ENCODE measurements at places on chromosomes 7 and 10.

DNA sequence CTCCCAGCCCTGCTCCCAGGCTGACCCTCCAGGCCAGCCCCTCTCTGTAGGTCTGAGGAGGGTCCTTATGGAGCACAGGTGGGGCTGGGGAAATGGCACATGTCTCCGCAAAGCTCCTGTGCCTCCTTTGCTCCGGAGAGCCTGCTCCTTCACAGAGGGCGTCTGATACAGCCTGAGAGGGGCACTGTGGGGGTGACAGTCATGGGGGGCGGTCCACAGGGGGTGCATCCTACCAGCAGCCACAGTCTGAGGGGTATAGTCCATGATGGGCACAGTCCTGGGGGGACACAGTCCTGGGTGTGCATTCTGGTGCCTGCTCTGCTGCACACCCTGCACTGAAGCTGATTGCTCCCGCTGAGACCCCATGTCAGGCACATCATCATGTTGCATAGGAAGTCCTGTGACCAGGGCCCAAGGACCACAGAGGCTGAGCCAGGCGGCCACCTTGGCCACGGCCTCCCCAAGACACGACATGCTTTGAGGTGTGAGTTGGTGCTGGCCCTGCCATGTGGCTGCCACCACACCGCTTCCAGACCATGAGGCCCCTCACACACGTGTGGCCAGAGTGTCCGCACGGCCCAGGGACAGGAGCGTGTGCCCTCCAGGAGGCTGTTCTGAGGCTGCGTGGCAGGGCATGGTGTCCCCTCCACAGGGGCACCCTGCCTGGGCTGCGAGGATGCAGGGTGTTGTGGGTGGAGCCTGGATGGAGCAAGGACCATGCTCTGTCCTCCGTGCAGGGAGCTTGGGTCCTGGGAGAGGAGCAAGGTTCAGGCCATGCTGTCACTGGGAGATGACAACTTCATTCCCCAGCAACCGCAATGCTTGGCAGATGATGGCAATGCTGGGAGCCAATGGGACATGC is 59.2 kb downstream of the PWWP2B start:
- no peak for DNase-seq

GRCh38 chr10:103038570-103038969 is 120.5 kb downstream of the CNNM2 start:
- DNase-seq: no peak

- DNase-seq: no peak
Observed at GRCh38 chr7:1080252-1080920, 7.5 kb upstream of the GPER1 start.

- no peak for DNase-seq
Observed at GRCh38 chr7:44391171-44391570, 65.8 kb upstream of the CAMK2B start.

- DNase-seq: no peak
Observed at GRCh38 chr10:57468894-57469432, 798.7 kb downstream of the IPMK start.

DNA sequence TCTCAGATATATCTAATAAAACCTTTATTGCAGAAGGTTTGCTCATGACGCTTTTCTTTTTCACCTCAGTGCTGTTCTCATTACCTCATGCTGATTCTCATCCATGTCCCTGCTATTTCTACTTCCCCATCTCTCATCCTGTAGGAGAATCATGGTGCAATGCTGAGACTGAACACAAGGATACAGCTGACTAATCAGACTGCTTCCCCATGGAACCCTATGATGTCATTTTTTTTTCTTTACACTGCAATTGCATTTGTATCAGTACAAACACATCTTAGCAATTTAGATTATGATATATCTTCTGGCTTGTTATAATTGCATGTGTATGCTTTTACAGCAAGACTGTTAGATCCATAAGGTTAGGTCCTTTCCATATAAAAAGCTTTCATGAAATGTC is 93.7 kb downstream of the SEMA3A start:
- DNase-seq: no peak

DNA sequence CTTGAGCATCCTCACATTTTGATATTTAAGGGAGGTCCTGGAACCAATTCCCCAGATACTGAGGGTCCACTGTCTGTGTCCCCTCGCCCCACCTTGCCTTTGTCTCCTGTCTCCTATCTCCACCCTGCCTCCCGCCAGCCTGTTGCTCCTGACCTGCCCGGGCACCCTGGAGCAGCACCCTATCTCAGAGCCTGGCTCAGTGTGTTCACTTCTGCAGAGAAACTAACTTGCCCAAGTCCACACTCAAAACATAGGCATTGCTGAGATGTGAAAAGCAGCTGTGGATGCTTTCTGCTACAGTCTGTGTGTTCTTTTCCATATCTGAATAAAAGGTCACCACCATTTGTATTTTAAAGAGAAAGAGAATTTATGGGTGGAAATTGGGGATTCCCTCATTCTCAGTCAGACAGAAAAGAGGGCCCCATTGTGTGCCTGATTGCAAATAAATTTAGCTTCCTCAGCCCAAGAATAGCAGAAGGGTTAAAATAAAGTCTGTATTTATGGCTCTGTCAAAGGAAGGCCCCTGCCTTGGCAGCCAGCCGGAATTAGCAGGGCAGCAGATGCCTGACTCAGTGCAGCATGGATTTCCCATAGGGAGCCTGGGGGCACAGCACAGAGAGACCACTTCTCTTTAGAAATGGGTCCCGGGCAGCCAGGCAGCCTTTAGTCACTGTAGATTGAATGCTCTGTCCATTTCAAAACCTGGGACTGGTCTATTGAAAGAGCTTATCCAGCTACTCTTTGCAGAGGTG is 161.3 kb downstream of the EGFR start:
- no peak for DNase-seq

- no peak for DNase-seq
Observed at GRCh38 chr10:89215511-89215910, 8.4 kb upstream of the CH25H start.

DNA sequence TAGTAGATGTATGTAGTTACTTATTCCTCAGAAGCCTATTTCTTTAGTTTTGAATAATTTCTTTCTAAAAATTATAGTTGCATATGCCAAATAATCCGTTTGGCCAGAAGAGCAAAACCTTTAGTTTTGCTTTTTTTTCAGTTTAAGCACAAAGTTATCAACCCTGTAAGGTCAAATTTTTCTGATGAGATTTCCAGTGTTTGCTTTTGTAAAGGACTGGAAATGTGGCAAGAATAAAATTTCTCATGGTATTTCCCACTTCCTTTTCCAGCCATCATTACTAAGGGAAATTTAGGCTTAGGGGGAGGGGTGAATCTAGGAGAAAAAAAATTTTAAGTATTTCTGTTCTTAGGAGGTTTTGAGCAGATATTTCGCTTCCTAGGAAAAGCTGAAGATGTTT is 7.6 kb downstream of the CALD1 start:
- DNase-seq: no peak

DNA sequence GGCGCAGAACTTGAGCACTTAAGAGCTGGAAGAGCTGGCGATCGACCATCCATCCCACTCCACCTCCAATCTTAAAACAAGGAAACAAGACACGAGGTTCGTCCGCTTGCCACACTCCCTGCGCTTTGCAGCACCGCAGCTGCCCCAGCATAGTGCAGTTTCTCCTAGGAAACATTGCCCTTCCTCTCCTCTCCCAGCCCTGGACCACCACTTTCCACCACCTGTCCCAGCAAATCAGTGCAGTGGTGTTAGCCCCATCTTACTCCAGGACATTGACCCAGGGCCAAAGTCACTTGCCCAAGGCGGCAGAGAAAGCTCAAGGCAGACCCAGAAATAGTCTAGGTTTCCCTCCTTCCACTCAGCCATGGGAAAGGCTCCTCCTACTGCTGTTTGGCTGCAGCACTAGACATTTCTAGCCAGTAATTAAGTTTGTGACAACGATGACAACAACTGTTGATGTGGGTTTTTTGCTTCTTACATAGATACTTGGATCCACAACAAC is 1.5 kb upstream of the PARD3 start:
- no peak for DNase-seq

DNA sequence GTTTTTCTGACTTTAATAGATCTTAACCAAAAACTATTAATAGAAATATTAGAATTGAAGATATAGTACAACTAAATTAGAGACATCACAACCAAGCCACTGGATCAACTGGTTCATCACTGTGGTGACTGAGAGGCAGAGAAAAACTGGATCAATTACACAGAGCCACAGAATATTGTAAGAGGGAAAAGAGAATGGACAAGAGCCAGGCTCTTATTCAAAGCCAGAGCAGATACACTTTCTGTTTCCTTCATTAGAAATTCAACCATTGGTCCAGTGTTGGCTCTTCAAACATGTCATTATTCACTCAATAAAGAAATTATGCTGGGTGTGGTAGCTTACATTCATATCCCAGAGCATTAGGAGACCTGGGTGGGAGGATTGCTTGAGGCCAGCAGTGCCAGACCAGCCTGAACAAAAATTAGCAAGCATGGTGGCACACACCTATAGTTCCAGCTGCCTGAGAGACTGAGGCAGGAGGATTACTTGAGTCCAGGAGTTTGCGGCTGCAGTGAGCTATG is 295.1 kb downstream of the NEBL start:
- DNase-seq: no peak

DNA sequence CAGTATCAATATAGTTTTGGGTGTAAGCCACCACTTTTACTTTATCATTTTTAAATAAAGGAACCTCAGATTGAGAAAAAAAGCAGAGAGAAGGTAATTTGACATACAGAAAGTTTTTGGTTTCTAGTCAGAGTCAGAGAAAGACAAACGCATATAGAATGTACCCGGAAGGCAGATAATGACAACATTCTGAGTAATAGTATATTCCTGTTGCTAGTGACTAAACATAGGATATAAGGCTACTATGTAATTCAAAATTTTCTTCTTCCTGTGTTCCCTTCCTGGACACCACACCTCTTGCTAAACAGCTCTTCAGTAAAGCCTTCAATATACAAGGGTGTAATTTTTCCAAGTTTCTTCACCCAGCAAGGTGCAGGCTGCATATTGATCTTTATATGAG is 597.6 kb downstream of the PCDH15 start:
- no peak for DNase-seq
